HAP-1 (cell line): ENCODE measurements at places on chromosomes 16 and 17.

GRCh38 chr17:74738051-74738996 lies 1.3 kb downstream of the RAB37 start:
- no peak for DNase-seq

- DNase-seq = no peak
These were observed 6.7 kb downstream of the PMM2 start for GRCh38 chr16:8804313-8804712.

- peak; percentile 63 for DNase-seq
These were observed at the start of gene GPRC5C for GRCh38 chr17:74431568-74432423. Gene GPRC5C, plus strand, starts transcription at chr17:74432088. Its CDS starts 7,689 bp downstream, at chr17:74439777.

DNA sequence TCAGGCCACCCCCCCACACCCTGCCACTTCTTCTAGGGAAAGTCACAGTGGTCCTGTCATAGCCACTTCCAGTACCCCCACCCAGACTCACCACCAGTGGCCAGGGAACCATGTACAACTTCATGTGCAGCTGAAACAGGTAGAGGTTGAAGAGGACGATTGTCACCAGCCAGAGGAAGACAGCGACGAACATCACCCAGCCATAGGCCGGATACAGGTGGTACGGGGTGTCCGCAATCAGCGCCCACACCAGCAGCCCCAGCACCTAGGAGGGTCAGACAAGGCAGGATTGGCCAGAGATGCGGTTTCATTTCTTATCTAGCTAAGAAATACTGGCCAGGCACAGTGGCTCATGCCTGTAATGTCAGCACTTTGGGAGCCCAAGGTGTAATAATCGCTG lies 16.7 kb downstream of the ARL2BP start:
- no peak for DNase-seq

- DNase-seq = no peak
These were observed 5.0 kb downstream of the HAS3 start for GRCh38 chr16:69110406-69110805.

GRCh38 chr16:58678269-58678668 lies 6.3 kb downstream of the SLC38A7 start:
- no peak for DNase-seq

- DNase-seq = no peak
These were observed 1.3 kb upstream of the RAB11FIP3 start for GRCh38 chr16:424033-424622.

DNA sequence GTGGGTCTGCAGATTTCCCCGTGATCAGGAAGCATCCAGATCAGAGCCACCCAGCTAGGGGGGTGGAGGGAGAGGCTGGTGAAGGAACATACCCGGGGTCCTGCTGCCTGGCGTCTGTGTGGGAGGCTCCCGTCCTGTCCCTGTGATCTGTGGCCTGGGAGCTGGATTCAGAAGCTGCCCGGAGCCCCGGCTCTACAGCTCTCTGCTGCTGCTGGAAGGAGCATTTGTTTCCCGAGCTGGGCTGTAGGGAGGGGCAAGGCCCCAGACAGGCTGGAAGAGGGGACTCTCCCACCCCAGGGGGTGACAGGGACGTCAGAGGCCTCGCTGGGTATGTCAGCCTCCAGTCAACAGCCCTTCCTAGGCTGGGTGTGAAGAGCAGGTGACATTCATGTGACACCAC lies 10.2 kb downstream of the SOX8 start:
- DNase-seq = no peak

DNA sequence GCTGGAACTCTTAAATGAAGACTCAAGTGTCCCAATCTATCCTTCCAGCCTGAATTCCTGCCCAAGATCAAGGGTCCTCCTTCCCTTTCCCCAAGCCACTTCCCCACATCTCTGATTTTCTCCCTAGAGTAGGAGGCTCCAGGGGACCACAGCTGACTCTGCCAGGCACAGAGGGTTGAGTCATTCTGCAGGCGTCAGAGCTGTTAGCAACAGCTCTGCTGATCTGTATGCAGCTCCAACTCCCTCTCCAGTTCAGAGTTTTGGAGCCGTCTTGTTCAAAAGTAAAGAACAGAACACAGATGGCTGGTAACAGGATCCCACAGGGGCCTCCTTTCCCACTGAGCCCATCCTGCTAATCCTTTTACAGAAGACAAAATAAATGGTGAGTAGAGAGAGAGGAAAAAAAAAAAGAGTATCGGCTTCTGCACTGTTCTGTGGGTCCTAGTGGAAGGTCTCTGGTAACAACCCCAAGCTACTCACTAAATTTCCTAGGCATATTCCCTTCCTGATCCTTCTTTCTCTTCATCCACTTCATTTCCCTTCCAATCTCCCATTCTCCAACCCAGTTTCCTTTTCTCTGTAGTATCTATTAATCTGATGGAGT lies 13.4 kb upstream of the TAOK1 start:
- no peak for DNase-seq

DNA sequence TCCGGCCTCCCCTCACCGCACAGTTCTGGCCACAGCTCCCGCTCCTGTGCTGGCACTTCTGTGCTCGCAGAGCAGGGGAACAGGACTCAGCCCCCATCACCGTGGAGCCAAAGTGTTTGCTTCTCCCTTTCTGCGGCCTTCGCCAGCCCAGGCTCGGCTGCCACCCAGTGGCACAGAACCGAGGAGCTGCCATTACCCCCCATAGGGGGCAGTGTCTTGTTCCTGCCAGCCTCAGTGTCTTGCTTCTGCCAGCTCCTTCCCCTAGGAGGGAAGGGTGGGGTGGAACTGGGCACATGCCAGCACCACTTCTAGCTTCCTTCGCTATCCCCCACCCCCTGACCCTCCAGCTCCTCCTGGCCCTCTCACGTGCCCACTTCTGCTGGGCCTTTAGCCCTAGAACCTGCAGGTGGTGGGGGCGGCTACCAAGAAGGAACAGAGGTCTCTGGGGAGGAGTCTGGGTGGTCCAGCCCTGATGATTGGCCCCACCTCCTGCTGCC lies 645 bp upstream of the ELMO3 start:
- no peak for DNase-seq

GRCh38 chr16:188674-189073 lies 8.4 kb downstream of the HBQ1 start:
- no peak for DNase-seq

- DNase-seq = no peak
These were observed 45.8 kb downstream of the RTN4RL1 start for GRCh38 chr17:1979182-1979985.

- no peak for DNase-seq
These were observed 81.9 kb downstream of the KCNJ18 start for GRCh38 chr17:21774263-21774662.

DNA sequence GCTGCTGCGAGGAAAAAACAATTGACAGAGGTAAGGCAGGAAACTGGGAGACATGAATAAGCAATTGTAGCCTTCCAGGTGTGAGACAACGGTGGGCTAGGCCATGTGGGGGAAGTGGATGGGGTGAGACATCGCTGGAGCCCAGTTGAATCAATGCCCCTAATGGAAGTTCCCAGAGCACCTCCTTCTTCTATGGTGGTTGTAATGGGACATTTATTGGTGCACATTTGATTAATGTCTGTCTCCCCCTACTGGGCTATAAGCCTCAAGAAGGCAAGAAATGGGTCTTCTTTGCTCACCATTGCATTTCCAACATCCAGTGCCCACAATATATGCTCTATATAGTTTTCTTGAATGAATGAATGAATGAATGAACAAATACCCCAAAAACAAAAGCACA lies 22.7 kb upstream of the CD300E start:
- DNase-seq = no peak

- peak; percentile 42 for DNase-seq
These were observed 27.3 kb upstream of the GSG1L start for GRCh38 chr16:28090646-28091377.

GRCh38 chr16:87954361-87954760 lies 3.1 kb downstream of the BANP start:
- DNase-seq = no peak

- DNase-seq = no peak
These were observed 4.9 kb upstream of the HIGD1B start for GRCh38 chr17:44842748-44843147.

- DNase-seq = no peak
These were observed 45.5 kb downstream of the RBFOX1 start for GRCh38 chr16:7378024-7378695.

DNA sequence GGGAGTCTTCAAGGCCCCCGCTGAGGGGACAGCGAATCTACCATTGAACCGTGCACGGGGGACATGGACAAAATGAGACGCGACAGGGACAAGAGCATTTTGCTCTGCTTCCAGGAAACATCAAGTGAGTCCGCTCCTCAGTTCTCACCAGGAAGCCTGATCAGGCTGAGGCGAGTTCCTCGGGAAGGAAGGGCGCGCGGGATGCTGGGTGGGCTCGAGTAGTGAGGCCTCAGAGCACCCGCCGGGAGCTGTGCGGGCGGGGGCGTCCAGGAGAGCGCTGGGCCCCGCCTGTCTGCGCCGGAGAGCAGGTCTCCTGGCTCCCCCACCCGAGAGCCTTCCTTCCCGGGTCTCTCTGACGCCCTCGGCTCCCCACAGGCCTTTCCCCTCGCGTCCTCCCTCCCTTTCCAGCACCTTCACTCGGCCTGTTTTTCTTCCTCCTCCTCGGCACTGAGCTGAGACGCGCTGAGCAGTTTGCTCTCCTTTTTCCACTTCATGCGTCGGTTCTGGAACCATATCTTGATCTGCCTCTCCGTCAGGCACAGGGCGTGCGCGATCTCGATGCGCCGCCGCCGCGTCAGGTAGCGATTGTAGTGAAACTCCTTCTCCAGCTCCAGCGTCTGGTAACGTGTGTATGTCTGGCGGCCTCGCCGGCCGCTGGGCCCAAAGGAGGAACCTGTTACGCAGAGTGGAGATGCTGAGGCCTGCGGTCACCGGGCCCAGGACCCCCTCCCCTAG lies 2.6 kb upstream of the HOXB5 start:
- no peak for DNase-seq

DNA sequence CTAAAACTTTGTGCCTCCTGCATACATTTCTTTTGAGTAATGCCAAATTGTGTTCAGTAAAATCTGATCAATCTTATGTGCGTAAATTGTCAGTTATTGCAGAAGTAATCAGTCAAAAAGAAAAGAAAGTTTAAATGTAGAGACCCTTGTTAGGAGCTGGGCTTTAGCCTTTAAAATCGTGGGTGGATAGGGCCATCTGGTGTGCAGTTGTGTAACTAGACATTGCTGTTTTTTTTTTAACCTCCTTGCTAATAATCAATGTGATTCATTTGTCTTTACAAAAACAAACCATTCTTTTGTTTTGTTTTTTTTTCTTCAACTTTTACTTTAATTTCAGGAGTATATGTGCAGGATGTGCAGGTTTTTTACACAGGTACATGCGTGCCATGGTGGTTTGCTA lies 5.3 kb upstream of the WWOX start:
- no peak for DNase-seq

DNA sequence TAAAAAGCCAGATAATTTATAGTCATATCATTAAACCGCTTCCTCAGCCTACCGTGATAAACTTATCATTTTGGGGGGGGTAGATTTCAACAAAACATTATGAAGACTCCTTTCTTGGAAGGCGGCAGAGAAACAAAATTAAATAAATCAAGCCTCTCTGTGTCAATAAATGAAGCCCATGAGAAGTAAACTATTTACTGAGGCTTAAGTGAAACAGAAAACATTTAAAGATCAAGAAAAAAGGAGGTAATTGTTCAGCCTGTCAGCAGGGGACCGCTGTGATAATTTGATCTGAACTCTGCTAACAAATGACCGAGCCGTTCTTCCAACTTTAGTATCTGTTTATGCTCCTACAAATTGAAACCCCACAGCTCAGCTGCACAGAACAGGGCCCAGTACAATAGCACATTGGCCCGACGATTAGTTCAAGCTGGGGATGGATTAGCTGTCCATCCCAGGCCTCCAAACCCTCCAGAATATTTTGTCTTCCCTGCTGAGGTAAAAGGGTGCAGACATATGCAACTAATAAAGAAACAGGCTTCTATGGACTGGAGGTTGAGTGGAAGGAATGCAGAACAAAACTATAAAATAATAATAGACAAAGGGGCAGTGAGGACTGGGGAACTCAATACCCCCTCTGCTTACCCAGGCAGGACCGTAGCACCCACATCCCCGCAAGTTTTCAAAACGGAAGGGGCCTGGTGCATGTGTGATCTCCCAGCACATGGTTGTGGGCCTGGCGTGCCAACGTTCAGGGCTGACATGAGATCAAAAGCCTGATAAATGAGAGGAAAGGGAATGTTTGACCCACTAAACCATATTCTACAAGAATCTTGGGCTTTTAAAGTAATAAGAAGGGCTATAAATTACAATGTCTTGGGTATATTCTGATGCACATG lies 298.1 kb upstream of the IRX5 start:
- no peak for DNase-seq

GRCh38 chr16:15482068-15482747 lies 47.8 kb downstream of the BMERB1 start:
- no peak for DNase-seq

- DNase-seq = no peak
These were observed 3.1 kb downstream of the PPP1R1B start for GRCh38 chr17:39629898-39630297.

- no peak for DNase-seq
These were observed 45.3 kb downstream of the CCDC182 start for GRCh38 chr17:57699751-57700219.

DNA sequence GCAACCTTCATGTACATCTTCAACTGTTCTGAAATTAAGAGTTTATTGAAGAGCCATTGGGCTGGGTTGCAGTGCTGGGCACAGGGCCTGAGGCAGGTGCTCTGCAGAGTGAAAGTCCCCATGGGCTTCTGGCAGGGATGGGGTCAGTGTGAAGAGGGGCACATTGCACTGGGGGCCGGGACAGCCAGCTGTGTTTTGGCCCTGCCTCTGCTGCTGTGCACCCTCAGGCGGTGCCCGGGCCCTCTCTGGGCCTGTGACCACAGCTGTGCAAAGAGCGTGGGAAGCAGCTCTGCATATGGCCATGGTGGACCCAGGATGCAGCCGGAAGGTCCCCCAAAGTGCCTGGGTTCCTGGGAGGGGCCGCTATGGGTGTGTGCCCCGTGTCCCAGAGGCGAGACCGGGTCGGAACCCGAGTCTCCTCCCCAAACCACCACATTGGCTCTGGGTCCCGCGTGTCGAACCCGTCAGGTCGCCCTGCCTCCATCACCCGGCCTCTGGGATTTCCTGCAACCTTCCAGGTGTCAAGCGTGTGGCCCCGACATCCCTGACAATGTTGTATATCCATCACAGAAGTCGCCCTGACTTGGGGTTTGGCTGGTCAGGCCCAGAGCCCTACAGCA lies 38.2 kb upstream of the ZNF469 start:
- no peak for DNase-seq

DNA sequence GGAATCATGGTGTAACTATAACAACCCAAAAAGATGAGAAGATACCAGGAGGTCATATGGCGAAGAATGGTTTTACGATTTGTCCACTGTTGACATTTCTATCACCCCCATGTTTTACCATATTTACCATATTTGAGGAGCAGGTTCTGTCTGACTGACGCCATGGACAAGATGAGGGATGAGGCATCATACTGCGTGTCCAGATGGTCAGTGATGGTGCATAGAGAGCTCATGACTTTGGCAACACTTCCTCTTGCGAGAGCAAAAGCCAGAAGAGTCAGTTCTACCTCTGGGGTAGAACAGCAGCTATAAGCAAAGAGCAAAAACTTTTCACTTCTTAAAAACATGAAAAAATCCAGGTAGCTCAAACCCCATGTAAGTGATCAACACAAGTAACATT lies 38.3 kb downstream of the ZZEF1 start:
- DNase-seq = no peak
